Eye (tissue), 1 donor: ENCODE measurements at places on chromosomes 16 and 17.

DNA sequence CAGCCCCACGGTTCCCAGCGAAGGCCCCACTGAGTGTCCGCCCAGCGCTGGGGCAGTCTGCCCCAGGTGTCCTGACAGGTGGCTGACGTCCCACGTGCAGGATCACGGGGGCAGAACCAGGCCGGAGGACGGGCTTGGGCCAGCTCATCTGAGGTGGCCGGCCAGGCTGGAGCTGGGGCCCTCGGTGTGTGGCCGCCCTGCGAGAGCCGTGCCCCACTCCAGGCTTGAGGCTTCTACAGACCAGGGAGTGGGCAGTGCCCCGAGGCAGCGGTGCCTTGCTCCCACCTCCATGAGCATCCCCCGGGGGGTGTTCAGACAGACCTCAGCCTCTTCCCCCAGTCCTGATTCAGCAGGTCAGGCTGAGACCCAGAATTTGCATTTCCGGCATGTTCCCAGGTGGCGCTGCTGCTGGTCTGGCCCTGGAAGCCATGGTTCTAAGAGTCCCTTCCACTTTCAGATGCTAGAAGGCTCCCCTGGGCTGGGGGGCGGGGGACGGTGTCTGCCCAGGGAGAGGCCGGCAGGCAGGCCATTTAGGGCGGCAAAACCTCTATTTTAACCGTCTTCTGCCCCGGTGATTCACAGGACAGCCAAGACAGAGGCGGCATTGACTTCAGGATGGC, 35.4 kb upstream of the PABPN1L start:
- DNase-seq = no peak

DNA sequence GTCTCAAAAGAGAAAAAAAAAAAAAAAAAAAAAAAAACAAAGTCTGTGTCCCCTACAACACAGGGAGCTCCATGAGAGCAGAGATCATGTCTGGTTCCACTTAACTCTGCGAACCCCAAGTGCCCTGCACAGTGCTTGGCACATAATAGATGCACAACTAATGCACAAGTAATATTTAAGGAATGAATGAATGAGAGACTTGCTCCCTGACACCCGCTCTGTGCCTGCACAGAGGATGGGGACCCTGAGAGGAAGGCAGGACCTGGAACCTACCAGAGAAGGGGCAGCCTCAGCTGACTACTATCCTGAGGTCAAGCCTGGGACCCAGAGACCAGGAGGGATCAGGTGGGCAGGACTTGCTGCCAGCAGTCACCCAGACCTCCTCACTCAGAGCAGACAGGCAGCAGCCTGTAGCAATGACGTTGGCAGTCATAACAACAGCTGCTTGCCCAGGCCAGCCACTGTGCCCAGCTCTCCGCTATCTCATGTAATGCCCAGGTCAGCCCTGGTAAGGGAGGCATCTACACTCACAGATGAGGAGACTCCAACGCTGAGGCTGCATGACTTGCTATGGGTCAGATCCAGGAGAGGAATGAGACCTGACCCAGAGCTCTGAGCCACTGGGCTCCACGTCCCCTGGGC, 2.9 kb downstream of the MYO15A start:
- DNase-seq = no peak

DNA sequence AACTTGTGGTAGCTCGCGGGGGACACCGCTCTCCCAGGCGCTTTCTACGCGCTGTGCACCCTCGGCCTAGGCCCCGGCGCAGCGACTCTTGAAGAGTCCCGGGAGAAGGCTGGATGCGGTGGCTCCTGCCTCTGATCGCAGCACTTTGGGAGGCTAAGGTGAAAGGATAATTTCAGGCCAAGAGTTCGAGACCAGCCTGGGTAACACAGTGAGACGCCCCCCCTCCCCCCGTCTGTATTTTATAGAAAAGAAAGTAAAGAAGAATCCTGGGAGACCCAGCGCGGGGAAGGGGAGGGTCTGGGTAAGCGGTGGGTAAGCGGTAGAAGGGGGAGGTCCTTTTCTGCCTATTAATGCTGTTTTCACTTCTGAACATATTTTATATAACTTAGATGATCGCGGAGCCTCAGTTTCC, 486 bp upstream of the PLLP start:
- DNase-seq = no peak

DNA sequence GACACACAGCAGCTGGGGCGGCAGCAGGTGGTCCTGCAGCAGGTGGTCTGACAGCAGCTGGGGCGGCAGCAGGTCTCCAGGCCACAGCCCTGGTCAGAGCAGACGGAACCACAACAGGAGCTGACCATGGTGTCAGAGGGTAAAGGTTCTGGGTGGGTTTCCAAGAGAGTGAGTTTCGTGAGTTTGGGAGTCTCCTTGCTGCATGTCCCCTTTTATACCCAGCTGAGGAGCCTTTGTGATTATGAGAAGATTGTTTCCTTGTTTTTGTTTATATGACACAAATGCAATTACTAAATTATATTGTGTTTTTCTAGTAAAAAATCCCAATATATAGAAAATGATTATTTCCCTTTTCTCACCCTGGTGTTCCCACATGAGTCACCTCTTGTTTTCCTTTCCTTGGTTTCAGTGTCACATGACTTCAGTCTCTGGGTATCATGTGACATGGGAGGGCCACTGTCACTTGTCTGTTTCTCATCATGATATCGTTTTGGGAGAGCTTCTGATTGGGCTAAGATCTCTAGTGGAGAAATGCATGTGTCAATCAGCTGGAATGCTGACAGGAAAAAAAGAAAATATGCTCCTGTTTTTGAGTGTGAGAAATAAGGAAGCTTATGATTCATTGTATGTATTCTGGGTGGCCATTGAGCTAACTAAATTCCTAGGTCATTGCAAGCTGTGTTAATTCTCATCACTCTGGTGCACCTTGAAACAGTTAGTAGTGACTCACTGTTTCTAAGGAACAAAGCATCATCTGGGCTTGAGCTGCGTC, at the start of gene KRTAP4-6:
KRTAP4-6 (minus strand) TSS at position 185 of the 772 bp plus-strand sequence; CDS start at position 128, 57 bp downstream.
- DNase-seq = no peak

GRCh38 chr16:78416400-78416799, 316.9 kb downstream of the WWOX start:
- DNase-seq = no peak

- DNase-seq = no peak
Measured at GRCh38 chr16:82360024-82360783, 190.2 kb upstream of the MPHOSPH6 start.

GRCh38 chr16:80693553-80693952, 110.8 kb downstream of the CDYL2 start:
- DNase-seq = no peak

DNA sequence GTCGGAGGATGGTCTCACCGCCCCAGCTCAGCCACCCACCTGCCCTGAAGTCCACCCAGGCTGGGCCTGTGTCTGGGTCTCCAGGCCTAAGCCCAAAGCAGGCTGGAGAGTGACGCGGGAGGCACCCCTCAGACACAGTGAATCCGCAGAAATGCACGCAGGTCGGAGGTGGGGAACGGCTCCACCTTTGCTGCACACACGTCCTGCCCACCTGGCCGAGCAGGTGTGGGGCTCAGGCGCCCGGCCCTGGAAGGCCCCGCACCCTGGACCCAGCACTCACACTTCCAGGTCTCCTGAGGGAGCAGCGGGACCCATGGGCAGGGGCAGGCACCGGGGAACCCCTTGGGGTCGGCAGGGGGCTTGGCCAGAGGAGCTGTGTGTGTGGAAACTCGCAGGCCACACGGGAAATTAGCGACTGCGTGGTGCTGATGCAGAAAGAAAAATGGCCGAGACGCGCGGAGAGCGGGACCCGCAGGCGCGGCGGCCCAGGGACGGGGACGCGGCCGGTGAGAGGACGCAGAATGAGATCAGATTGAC, 10.7 kb downstream of the CYBC1 start:
- no peak for DNase-seq

GRCh38 chr16:29978564-29979270, 5.0 kb downstream of the TAOK2 start:
- DNase-seq = no peak

DNA sequence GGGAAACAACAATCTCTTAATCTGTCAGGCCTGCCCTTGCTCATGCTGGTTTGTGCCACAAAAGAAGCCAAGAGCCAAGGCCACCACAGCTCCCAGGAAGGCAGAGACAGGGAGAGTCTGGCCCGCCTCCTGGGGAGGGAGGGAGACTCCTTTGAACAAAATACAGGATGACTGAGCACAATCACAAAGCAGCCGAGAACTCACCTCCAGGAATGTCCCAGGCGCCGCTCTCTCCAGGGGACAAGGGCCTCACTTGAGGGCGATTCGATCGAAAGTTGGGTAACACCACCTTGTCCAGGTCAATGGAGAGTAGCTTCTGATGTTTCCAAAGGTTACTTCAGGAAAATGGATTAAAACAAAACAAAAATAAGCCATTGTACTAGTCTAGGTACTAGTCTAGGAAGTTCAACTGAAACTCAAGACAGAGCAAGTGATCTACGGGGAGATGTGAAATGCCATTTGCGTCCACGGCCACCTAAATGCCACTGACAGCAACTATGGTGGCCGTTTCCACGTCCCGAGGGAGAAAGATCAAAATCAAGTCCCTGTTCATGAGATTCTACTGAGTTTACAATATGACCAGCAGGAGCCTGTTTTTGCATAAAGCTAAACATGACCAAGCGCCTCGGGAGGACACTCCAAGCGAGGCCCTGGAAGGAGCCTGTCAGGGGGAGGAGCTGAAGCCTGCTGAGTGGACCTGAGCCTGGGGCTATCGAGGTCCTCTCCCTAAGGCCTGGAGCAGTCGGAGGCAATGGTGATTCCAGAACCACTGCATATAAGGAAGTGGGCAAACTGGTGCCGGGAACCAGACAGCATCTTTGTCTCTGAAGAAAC, 13.4 kb upstream of the SLC38A8 start:
- no peak for DNase-seq

DNA sequence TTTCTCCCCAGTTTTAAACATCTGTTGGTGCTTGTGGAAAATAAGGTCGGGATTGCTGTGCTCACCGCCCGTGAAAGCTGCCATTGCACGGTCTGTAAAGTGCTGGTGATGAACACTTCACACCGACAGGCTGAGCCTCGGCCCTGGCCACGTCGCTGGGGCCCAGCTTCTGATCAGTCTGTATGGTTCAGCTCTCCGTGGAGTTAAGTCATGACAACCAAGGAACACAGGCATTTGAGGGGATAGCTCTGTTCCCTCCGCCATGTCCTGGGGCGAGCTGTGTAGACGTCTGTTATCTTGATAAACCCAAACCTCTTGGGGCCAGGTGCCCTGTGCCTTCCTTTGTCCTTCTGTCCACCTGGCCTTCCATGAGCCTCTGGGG, 110.6 kb downstream of the METRNL start:
- no peak for DNase-seq

DNA sequence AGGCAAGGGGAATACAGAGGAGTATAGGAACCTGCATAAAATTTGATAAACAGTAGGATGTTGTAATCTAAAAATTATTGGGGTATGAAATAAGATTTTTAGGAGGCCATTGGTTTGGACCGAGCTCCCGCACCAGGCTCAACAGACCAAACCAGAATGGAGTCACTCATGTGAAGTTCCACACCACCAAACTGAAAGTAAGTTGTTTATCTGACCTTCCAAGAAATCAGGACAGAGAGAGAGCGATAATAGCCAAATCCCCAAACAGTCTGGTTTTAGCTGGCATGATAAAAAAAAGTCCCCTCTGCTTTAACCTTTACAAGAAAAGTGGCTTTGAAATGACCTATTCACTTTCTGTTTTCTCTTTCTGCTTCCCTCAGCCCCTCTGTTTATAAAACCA, 45.7 kb upstream of the SIAH1 start:
- no peak for DNase-seq

DNA sequence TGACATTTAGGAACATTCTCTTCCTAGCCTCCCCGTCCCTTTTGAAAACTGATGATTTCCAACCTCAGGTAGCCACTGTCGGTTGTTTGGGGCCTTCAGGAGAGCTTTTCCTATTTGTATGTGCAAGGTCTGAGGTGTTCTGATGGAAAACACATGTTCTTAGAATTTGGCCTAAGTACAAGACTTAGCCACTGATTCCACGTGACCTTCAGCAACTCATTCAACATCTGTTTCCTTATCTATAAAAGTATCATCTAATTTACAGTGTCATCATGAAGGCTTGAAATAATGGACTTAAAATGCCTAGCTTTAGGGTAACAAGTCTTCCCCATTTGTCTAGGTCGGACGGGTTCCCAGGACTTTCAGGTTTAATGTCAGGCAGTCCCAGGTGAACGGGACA, 259.3 kb downstream of the SOX9 start:
- DNase-seq = no peak

DNA sequence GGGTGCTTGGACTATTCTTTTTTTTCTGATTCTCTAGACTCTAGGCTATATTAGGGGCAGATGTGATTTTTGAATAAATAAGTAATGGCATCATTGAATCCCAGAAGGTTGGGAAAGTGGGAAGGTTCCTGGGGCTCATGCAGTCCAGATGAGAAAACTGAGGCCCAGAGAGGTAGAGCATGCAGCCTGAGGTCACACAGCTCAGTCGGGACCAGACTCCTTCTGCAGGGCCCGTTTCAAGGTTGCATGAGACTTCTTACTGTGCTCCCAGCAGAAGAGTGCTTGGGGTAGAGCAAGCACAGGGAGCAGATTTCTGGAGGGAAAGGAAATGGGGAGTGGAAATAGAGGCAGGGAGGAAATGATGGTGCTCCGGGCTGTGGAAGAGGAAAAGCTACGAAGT, 59.8 kb downstream of the MGAT5B start:
- DNase-seq = no peak

DNA sequence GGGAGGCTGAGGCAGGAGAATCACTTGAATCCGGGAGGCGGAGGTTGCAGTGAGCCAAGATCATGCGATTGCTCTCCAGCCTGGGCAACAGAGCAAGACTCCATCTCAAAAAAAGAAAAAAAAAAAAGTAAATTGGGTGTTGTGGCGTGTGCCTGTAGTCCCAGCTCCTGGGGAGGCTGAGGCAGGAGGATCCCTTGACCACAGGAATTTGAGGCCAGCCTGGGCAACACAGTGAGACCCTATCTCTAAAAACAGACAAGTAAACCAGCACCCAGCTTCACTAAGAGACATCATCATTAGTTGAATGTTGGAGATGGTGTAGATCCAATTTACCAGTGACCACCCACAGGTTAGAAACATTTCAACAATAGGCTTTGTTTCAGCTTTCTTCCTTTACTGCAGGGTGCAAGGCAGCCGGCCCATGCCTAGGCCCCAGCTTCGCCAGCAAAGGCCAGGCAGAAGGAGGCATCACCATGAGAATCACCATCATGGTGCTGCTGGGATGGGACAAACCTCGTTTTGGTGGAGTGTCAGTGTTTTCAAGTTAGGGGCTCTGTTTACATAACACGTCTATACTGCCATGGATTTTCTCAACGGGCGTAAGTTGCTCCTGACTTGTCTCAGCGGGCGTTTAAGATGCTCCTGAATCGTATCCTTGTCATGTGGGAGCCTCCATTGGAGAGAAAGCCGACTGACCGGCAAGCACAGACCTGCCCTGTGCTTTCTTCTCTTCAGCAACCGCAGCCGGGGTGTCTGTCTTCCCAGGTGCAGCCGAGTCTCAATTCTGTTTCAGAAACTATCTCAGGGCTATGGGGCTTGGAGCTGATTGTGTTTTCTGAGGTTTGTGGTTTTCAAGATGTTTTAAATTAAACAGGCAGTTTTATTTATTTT, 7.3 kb downstream of the TCF25 start:
- no peak for DNase-seq

- no peak for DNase-seq
Measured at GRCh38 chr16:7055443-7055842, 277.2 kb upstream of the RBFOX1 start.
